ENCODE measurements at places on chromosomes 5 and 9.

DNA sequence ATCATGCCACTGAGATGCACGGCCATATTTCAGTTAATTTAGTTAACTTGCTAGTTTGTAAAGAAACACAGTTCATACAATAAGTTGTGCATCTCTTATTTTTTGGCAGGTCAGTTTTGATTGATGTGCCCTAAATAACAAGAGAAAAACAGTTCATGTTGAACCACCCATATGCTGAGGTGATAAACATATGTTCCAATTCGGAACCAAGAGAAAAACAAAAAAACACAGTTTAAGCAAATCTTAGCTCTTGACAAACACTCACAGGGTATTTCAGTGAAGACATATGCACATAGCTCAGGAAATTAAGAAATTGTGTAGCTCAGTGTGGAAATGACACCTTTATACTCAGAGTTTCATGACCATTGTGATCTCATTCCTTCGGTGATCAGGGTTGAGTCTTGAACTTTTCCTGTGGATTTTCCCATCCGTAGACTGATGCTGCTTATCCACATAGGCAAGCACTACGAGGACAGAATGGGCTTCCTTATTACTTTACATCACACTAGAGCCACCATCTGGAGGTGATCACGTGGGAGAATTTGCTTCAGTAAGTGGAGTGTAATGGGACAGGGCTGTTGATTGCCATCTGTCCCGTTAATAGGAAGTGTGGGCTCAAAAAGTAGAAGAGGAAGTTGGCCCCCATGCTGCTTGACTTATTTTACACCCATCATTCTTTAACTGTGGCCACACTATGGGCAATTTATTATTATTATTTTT is 773.0 kb downstream of the MTRR start:
- no peak for DNase-seq

DNA sequence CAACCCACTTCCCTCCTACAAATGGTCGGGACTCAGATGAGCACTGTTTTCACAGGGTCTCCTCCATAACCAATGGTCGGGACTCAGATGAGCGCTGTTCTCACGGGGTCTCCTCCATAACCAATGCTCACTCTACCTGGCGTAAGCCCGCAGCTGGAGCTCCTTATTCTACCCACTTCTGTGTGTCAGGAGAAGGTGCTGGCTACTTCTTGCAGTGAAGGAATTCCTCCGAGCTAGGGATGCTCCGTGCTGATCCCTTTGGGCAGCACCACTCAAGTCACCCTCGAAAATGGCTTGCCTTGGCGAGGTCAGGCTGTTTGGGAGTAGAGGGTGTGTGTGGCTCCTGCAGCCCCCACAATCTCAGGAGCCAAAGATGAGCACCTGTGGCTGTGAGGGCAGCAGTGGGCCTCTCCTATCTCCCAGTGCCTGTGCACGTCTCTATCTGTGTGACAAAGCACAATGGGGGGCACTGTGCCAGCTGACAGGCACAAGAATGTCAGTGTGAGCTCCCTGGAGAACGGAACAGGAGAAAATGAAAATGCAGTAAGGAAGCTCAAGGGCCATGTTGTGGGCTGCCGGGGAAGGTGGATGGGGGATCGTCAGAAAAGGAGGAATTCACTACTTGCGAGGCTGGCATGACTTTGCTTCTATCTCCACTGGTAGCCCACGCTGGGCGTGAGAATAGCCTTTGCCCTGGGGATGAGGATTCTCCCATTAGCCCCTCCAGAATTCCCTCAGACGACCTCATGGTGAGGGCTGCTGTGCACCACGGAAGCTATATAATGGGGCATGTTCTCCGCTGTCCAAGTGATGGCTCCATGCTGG is 3.9 kb upstream of the BTNL9 start:
- no peak for DNase-seq

GRCh38 chr5:31894141-31894540 is 255.2 kb downstream of the PDZD2 start:
- DNase-seq: no peak

DNA sequence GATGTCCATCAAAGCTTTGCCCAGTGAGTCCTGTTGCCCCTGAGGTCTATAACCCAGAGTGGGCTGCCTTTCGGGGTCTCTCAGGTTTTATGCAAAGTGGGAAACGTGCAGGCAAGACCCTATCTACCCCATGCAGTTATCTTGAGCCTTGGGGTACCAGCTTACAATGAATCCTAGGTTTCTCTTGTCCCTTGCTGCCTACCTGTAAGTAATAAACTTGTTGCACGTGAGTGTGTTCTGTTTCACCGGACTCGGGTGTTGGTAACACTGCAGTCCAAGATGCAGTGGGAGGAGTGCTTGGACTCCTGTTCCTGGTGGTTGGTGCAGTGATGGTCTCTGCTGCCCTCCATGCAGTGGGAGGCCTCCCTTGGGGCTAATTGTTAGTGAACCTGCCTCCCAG is 85.6 kb upstream of the ALDH1B1 start:
- DNase-seq: no peak

- no peak for DNase-seq
Observed at GRCh38 chr5:63456279-63456678, 506.0 kb downstream of the HTR1A start.

DNA sequence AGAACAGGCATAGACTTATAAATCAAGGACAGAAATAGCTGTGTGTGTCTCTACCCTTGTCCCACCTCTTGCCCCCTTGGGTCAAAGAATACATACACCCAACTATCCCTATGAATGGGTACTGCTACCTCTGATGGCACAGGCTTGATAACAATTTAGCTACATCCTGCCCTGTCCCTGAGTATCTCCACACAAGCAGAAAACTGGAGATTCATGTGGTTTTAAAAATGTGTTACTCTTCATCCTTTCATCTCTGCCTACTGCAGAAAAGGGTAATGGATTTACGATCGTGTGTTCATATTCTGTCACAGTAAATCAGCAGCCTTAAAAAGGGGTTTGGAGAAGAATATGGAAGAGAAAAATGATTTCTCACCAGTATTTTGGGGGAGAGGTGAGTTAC is 49.2 kb upstream of the NREP start:
- no peak for DNase-seq

- no peak for DNase-seq
Observed at GRCh38 chr9:135478829-135479468, 633 bp upstream of the PPP1R26 start.

- DNase-seq: no peak
Observed at GRCh38 chr9:89531766-89532165, 33.9 kb upstream of the SEMA4D start.

GRCh38 chr5:3375586-3376311 is 219.9 kb upstream of the IRX1 start:
- DNase-seq: no peak

GRCh38 chr9:89328064-89328463 is 9.8 kb downstream of the SECISBP2 start:
- no peak for DNase-seq

DNA sequence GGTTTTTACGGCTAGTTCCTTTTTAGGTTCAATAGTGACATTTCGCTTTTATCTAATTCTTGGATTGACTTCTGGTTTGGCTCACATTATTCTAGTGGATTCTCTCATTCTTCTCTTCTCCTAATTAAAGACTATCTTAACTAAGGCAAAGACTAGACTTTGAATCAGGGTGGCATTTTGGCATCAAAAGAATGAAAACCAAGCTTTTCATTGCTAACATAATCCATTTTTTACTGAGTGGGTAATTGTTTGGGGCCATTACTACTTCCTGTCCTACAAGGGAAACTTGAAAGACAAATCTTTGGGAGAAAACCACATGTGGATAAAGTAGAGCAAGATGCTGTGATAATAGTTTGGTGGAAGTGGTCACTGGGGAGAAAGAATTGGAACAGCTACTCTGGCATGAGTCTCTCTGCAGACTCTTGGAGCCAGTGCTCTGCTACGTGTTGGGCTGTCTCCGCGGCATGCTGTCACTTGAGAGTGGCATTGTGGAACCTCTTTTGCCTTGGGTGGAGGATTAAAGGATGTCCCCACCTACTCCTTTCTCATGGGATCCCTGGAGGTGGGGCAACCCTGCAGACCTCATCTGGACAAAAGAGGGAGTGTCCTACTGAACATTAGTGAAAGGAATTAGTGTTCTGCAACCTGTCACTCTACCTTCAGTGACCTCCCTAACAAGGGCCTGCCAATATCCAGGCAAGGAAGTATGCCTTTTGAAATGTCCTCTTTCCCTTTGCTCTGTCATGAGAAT is 280.4 kb downstream of the PSAT1 start:
- no peak for DNase-seq

- DNase-seq: no peak
Observed at GRCh38 chr9:33354651-33355211, 47.6 kb downstream of the AQP7 start.

DNA sequence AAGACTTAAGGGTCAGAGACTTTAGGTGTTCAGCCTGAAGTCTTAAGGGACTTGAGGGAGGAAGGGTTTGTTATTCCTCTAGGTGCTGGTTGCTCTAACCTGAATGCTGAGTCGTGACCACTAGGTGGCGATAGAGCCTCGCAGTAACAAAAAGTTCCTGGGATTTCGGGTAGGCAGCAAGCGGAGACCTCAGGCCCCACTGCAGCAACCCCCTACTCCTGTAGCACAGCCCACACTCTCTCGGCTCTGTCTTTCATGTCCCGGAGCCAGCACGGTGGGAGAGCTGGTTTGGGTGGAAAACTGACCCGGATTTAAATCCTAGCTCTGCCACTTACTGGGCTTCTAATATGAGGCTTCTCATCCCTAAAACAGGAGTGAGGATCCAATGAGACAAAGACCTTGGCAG is 100.3 kb upstream of the PANK3 start:
- DNase-seq: peak; percentile 49

DNA sequence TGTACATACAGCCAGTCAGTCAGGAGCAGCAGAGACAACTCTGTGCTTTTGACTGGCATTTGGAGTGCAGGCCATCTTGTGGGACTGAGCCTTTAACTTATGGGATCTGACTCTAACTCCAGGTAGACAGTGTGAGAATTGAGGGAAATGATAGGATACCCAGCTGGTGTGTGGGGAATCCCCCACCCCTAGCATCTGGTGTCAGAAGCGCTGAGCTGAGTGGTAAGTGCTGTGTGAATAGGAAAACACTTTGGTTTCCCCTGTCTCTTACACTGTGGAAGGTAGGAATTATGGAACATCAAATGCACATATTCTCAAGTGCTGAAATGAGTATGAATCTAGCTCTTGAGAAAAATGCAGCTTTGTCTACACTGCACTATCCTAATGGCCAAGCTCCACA is 43.9 kb downstream of the CCDC125 start:
- no peak for DNase-seq

- no peak for DNase-seq
Observed at GRCh38 chr5:3943859-3944258, 348.2 kb downstream of the IRX1 start.

DNA sequence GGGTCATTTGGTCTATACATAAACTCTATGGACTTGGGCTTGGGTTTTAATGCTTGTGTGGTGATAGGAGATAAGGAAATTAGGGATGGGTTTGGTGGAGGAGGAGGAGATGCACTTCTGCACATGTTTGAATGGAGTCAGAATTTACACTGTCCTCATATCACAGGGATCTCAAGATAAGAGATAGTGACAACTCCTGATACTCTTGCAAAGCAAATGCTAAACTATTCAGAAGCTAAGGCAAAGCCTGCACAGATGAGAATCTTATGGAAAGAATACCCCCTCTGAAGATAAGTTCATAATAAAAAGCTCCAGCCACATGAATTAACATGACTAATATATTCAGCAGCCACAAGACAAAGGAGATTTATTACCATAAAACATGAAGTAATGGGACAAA is 90.2 kb downstream of the XRCC4 start:
- DNase-seq: no peak

- no peak for DNase-seq
Observed at GRCh38 chr9:108469654-108470053, 386.1 kb downstream of the ACTL7B start.

DNA sequence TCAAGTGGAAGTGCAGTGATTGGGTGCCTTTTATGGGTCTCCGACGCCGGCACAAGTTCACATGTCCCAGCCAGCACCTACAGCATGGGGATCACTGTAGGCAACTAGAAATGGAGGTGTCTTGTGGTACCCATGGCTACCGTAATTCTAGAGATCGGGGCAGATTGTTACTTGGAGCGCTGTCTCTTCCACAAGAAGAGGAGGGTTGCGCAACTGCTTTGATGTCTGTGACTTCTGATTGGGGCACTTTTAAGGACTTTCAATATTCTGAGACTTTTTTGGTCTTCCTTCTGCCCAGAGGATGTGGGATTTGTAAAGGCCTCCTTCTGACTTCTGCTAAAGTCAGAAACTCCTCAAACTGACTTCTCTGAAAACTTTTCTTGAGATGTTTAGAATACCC is 41.9 kb downstream of the GLRX start:
- no peak for DNase-seq

DNA sequence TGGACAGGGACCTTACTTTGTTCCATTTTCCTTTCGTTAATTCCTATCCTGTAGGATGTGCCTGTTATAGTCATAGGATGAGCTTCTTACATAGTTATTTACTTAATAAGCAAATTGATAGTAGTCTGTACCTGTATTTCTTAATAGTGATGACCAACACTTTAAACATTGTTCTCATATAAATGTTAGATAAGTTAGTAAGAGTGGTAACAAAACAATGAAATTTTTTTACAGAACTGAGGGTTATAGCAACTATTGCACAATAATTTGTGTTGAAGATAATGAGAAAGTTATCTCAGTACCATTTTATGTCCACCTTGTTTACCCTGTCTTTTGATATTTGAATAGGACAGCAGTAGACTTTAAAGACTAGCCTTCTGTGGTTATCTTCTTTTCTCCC is 162.9 kb upstream of the ELL2 start:
- no peak for DNase-seq

DNA sequence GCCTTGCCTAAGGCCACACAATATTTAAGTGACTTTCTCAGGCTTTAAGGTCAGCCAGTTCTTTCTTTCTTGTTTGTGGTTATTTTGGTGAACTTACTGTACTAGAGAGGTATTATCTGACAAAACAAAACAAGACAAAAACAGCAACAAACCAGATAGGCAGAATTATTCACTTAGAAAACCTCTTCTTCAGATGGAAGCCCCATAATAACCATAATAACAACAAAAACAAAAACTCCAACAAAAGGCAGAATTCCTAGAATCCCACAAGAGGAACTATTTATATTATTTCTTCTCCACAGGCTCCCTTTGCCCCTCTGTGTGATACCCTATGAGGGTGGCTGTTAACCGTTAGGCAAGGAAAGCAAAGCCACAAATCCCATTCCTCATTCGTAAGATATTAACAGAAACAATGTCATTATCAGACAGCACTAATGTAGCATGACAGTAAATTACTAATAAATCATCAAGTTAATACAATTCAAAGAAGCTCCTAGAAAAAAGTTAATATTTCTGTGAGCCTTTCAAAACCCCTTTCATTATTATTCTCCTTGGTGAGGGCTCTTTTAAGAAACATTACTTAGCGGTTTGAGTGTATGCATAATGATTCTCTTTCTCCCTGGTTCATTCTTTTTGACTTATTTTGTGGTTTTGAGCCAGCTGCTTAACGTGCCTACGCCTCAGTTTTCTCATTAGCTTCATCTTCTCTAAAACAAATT is 274.9 kb downstream of the EFNA5 start:
- no peak for DNase-seq

Measured in mesothelial cell of epicardium (in vitro differentiated cells).